ENCODE measurements at places on chromosomes 7 and 10.

DNA sequence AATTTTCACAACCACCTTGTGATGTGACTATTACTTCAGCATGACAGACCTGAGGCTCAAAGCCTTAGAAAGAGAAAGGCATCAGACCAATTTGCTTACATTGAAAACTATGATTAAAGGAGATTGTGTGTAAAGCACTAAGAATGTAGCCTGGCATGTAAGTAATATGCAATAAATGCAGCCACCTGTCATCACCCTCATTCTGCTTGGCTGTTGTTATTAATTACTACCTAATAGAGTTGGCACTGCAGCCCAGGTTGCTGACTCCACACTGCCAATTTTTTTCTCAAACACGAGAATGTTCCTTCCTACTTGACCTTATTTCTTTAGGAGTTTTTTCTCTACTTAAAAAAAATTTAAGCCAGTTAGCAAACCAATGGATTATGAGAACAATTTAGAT is 61.2 kb upstream of the NPVF start:
- DNase-seq: no peak

DNA sequence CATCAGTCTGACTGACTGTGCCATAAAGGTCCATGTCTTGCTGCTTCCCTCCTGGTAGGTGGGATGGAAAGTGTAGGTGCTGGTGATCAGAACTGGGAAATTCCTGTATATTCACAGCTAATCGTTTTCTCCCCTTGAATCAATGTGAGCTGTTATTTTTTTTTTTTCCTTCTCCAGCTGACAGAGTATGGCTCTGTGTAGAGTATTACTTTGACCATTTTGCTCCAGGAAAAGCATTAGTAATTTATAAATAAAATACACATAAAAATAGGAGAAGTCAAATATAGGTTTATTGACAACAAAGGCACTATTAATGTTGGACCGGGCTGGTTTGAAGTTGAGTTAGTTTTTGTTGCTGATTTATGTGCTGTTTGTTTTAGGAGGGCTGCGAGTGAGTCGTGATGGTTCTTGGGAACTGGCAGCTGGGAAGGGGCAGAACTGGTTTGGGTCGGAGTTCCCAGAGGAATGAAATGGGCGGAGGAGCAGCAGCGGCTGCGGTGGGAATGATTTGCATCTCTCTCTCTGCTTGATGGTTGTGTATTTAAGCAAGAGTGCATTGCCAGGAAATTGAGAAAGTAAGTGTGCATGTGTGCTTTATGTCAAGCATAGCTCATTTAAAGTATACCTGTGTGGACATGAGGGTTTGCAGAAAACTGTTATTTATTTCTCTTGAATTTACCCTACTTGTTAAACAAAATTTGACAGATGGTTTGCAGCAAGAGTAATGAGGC is 80.9 kb downstream of the LRMDA start:
- no peak for DNase-seq

GRCh38 chr7:129875745-129876411 is 76.9 kb downstream of the UBE2H start:
- no peak for DNase-seq

DNA sequence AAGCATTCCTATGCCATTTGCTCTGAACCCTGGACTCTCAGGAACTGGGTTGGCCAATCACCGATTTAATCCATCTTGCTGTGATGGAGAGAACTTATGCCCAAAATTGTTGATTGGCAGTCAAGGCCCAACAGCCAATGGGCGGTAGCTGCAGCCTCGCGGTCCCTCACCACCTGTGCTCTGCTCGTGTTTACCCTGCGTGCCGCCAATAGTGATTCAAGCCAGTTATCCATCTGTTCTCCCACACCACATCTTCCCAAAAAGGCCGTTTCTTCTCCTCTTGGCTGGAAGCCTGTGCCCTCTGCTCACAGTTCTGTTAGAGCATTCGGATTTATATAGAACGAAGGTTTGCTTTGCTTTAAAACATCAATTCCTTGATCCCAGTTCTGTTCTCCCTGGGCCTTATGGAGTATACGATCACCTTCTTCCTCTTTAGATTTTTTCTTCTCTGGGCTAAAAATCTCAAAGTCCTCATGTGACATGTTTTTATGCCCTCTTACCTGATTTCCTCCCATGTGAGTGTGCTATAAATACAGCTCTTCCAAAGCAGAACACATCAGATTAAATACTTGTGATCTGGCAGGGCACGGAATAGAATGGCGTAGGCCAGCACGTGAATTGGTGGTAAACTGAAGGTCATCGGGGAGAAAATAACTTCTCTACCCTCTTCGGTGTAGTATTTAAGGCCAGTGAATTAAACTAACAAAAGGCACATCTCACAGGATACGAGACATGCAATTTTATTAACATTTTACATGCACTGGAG is 212.8 kb downstream of the NSUN6 start:
- DNase-seq: no peak

DNA sequence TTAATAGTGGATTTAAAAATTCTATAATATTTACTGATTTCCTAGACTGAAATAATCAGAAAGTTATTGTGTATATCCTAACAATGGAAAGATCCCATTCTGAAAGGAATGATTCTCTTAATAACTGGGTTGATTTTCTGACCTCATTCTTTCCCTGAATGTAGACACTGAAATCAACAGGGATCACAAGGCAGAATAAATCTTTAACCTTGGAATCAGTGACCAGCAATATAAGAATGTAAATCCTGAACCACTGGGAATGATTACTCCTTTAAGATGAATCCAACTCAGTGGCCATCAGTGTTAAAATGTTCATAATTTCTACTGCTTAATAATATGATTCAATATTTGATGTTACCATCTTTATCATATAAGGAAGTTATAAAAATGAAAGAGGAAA is 47.6 kb downstream of the ANKRD26 start:
- DNase-seq: no peak

- DNase-seq: no peak
Measured at GRCh38 chr10:101938305-101939007, 94.9 kb upstream of the KCNIP2 start.

- no peak for DNase-seq
Measured at GRCh38 chr10:132507409-132507955, 30.1 kb upstream of the INPP5A start.

GRCh38 chr7:92973974-92974373 is 137.6 kb upstream of the CDK6 start:
- DNase-seq: no peak

GRCh38 chr7:137882261-137882668 is 35.5 kb upstream of the DGKI start:
- DNase-seq: no peak

DNA sequence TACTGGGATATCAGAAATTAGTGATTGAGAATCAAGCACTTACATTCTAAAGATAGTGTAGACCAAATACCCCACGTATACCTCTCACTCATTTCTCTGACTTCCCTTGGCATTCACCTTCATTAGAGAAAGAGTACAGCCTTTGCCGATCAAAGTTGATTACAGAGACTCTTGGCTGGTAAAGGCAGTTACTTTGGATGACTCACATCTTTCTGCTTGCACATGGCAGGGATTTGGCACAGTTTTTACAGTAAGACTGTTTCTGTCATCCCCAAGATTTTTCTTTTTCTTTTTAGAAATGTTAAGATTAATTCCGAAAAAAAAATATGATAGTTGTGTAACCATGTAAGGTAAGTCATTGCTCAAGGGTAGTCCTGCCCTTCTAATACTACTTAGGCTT is 143.0 kb downstream of the TSPAN12 start:
- no peak for DNase-seq

DNA sequence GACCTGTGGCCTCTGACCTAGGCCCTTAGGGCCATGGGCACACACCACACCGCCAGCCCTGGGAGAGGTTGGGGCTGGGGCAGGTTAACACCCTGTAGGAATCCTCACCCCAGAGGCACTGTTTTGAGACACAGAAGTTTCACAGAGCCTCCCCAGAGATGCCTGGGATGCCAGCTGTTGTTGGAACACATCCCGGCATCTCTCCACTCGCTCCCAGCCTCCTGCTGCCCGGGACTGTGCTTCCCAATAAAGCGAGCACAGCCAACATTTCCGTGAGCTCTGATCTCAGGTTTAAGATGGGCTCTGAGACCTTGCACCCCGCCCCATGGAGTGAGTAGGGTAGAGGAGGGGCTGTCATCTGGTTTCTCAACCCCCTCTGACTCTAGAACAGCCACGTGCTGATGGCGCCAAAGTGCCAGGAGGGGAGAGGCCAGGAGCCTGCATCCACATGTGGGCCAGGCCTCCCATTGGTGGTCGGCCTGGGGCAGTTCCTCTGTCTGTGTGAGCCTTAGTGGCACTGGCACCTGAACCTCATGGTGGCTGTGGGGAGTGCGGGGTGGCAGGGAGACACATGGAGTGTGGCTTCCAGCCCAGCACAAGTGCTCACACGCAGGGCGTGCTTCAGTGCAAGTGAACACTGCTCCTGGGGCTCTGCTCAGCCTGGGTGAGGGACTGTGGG is 54.7 kb downstream of the RASGEF1A start:
- peak; percentile 16 for DNase-seq

- DNase-seq: no peak
Measured at GRCh38 chr10:86522510-86522855, 891 bp upstream of the WAPL start.

DNA sequence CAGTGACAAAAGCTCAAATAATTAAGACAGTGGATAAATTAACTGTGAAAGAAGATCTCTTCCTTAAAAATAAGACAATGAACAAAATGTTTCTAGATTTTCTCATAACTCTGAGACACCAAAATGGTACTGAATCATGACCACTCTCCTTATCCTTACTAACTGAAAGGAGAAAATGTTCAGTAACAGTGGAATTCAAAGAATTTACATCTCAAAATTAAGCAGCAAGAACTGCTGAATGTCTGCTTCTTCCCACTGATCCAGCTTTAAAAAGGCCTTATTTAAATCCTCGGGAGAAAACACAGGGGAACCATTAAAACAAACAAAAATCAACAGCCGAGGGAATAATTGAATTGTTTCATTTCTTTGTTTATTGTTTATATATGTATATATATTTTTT is 27.3 kb upstream of the PLXDC2 start:
- no peak for DNase-seq

GRCh38 chr7:98565103-98565502 is 52.0 kb upstream of the NPTX2 start:
- no peak for DNase-seq

DNA sequence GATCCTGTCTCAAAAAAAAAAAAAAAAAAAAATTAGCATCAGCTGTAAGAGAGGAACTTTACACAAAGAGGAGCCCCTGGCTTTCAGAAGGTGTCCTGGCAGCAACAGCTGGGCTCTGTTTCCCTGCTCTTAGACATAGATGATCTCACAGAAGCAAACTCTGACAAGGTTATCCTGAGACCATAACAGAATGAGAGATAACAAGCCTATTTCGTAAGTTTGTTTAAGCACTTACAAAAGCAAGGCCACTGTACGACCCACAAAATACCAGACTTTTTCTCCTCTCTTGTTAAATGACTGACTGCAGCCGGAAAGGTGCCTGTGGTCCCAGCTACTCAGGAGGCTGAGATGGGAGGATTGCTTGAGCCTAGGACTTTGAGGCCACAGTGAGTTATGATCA is 33.3 kb upstream of the OTUD1 start:
- DNase-seq: no peak

DNA sequence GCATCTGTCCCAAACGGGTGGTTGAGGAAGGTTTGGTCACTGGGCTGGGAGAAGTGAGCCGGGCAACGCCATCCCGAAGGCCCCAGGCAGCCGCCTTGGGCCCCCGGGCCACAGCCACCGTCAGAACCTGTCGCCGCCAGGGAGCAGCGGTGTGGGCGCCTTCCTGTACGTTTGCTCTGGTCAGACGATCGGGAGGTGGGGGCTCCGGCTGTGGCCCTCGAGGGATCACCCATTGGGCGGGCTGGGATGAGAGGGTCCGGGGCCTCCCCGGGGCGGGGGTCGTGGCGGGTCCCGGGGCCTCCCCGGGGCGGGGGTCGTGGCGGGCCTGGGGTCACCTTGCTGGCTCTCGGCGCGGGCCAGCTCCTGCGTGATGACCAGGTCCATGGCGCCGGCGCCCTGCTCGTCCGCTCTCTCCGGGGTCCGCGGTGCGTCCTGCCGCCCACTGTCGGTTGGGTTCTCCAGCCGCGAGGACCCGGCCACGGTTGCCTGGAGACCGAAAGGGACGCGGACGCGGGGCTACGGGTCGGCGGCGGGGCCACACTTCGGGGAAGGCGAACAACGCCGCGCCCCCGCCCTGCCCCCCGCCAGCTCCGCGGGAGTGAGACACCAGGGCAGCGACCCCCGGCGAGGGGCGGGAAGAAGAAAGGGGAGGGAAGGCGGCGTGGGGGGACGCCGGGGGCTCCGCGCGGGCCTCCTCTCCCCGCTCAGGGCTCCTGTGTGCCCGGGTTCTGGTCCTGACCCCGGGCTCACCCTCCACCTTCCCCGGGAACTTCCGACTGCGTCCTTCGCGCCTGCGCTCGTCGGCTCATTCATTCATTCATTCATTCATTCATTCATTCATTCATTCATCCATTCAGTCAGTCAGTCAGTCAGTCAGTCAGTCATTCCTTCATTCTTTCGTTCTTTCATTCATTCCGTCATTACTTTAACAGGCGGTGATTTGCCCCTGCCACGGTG is at the start of gene CFAP46:
Gene CFAP46, minus strand, starts transcription at position 470 of the 957 bp plus-strand sequence. Its CDS starts 86 bp downstream, at position 384.
- no peak for DNase-seq

DNA sequence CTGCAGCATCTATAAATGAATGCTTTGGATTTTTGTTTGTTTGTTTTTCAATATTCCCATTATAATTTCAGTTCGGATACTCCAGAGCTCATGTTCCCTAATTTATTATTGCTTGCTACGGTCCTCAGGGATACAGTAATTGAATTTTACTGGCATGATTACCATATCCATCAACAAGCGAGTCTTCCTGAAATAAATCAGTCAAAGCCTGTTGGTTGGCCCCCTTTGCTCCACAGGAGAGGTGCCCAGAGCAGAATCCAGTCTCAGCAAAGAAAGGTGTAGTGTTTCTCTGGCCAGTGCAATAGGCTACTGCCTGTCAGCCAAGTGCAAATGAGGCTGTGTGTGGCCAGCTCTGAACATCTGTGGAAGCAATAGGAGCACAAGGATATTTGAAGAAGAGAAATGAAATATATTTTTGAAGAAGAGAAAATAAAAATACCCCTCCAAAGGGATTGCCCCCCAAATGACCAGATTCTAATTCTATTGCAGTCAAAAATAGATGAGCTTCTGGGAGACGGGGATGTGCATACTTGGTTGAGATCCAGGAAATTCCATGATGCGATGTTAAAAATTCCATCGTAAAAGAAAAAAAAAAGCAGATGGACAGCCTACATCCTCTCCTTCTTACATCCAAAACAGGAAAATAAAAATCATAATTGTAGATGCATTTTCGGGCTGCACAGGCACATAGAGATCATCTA is 18.1 kb downstream of the TRIL start:
- DNase-seq: no peak

GRCh38 chr7:154744256-154744860 is 258.6 kb downstream of the PAXIP1 start:
- peak; percentile 74 for DNase-seq
